Left ventricle myocardium inferior (tissue), 1 donor: ENCODE measurements at places on chromosomes 6 and 20.

GRCh38 chr6:117771403-117771802 is 96.1 kb downstream of the NUS1 start:
- no peak for DNase-seq

DNA sequence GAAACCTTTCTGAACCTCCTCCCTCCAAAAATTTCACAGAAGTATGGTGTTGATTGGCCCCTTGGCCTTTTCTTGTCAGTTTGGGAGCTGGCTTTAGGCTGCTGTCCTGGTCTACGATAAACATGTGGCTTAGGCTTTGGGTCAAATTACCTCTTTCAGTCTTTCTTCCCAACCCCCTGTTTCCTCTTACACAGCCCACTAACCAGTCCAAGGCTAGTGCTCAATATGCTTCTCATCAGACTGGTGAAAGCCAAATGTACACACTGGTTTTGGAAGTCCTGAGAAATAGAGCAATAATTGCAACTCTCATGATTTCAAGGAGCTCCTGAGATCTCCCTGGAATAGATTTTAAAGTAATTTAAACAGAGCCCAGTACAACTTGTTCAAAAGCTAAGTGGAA is 933.7 kb upstream of the GJE1 start:
- no peak for DNase-seq

- no peak for DNase-seq
Observed at GRCh38 chr6:97189767-97190166, 93.2 kb downstream of the MMS22L start.

GRCh38 chr6:147805155-147805554 is 296.7 kb downstream of the SAMD5 start:
- DNase-seq, result no peak

DNA sequence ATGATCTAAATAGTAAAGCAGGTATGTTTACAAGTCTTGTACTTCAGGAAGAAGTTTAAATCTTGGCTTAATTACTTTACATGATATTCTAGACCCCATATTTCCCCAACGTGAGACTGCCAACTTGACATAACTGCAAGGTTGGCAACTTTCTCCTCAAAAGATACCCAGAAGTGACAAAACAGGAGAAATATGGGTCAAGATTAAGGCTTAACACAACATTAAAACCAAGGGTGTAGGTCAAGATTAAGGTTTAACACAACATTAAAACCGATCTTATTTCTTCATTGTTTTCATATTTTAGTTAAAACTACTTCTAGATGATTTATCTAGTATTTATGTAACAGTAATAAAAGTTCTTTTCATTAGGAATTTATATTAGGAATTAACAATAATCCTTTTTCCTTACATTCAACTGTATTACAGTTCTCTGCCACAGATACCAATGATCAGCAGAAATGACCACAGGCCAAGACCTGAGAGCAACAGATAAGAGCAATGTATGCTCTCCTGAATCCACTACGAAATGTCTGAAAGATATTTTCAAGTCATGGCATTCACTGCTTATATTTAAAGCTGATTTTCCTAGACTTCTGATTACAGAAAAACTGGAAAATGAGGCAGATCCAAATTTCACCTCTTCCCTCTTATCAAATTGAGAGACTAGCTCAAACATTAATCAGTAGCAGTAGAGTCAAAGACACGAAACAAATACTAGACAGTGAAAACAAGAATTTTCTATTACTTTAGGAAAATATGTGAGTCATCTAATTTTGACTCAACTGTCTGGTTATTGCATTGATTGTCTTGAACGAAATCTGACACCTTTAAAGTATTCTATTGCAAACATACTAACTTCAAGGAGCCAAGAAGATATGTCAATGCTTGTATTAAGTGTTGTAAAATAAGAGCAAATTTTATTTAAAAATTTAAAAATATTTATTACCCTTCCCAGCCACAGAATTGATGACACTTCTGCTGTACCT is 72.3 kb downstream of the RNGTT start:
- DNase-seq, result no peak

DNA sequence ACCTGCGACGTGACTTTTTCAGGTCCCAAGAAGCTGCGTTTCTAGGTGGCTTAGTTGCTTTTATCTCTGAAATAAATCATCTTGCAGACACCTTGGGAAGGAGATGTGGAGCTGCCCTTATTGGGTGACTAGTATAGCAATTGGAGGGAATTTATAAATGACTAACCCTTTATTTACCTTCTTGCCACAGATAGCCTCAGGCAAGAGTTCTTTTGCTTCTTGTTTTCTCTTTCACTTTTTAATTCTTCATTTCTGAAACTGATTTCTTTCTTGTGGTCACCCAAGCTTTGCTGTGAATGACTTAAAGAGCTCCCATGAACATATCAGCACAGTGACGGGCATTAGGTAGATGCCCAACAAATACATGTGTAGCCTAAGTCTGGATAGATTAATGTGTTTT is 3.0 kb downstream of the ADGRF4 start:
- DNase-seq, result no peak

DNA sequence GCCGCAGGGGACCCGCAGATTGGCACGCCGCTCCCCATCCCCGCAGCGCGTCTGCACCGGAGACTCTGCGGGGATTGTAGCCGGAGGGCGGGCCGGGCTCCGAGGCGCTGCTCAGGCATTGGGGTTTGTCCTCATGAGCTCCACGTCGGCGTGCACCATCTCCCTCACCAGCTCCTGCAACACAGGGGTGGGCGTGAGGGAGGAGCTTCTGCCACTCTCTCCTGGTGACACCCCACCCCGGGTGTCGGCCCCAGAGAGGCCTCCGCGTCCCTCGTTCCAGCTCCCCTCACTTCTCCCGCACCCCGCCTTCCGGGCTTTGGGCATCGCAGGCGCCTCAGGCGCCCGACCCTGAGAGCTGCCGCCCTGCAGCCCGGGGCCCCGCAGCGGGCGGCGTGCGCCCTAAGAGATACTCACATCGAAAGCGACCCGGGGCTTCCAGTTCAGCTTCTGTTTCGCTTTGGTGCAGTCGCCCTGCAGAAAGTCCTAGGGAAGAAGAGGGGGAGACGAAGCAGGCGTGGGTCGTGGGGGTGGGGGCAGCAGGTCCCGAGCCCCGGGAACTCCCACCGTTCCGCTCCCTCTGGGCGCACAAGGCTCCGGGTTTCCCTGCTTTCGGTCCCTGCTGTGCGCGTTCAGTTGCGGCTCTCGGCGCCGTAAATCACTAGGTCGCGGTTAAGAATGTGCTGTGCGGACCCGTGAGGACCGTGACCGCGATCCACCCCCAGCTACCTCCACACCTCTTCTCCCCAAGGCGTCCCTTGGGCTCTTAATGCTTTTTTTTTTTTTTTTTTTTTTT is 14.5 kb downstream of the FOXC1 start:
- no peak for DNase-seq

DNA sequence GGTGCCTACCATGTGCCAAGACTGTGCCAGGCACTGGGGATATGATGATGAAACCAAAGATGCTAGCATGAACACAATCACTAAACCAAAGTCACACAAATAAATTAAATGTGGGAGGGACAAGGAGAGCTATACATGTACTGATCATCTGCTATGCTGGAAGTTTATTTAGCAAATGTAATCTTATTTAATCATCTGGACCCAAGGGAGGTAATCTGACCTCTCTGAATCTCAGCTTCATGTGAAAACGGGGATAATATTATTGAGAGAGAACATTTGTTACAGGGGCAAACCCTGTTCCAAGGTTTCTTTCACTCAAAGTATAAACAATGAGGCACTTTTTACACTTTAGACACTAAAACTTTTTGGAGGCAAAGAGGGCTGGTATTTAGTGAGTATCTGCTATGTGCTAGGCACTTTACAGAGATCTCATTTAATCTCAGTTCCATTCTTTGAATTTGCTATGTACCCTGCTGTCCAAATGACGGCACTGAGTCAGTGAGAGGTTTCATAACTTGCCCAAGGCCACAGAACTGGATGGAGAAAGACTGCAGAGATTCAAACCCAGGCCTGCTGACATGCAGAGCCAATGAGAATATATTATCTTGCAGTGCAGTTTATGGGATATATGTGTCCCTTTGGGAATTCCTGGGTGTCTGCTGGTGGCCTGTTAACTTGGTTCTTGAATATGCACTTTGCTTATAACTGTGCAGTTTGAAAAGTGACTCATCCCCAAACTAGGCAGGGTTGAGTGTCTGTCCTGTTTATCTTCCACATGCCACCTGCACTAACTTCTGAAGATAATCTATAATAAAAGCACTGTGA is 3.3 kb upstream of the ASXL1 start:
- DNase-seq, result no peak
